Natural killer cell (primary cell): ENCODE measurements at places on chromosomes 5 and 9. TPM values are rescaled to one million over a fixed set of nuclear protein-coding genes. Genes with fewer than 3 reads are reported as not detected.

The PCDHGA1 gene
- total RNA-seq: not detected

The CDH6 gene
- not detected for total RNA-seq

The CCDC192 gene
- not detected for total RNA-seq

The C8G gene
- 7.3 TPM for total RNA-seq

The SCGB3A2 gene
- total RNA-seq: 1.2 TPM
